T-helper 22 cell (primary cell): ENCODE measurements at places on chromosomes 4 and X.

DNA sequence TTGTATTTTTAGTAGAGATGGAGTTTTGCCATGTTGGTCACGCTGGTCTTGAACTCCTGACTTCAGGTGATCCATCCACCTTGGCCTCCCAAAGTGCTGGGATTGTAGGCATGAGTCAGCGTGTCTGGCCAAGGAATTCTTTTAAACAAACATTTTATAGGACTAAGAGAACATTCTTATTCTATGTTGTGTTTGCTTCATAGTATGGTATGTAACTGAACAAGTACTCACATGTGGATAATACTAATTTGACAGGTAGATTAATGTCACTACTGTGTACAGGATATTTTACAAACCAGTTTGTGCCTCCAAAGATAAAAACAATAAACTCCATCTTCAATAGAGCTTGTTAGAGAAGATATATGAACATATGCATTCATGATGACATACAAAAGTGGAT, 1353.4 kb downstream of the PCDH7 start:
- DNase-seq: no peak

GRCh38 chr4:15983610-15984009, 20.6 kb upstream of the FGFBP2 start:
- no peak for DNase-seq

DNA sequence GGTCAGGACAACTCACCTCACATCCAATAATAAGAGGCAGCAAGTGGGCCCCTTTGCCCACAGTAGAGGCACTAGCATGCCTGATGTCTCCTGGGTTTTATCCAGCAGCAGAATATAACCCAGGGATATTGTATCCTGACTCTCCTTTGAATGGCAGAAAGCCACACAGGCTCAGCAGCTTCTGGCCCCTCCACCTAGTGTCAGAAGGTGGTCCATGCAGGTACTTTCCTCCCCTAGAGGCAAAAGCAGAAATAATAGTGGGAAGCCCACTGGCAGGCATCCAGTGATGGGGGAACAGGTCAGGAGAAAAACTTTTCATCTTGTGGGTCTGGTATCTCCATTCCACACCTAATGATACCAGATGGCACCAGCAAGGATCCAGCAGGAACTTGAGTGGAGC, 75.5 kb upstream of the IRS4 start:
- no peak for DNase-seq

DNA sequence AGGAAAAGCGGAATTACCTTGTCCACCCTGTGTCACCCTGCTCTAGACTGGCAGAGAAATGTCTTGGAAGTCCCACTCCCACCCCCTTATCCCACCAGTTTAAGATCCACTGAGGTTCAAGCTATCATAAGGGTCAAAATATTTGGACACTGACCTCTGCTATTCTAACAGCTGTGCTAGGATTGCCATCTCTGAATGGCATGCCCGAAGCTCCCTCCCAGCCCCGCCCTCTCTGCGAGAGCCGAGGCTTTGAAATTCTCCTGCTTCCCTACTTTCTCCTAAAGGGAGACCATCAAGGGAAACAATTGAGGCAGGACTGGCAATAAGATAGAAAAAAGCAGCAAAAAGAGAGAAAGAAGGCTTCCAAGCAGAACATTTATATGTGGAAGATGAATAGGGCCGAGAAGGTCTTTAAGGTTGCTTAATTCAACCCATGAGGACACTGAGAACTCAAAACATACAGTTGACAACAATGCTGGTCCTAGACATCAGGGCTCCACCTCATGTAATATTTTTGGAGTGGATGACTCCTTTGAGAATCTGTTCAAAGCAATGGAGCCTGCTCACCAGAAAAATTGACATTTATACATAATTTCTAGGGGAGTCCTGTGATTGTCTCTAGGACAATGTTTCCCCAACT, 338.7 kb upstream of the F9 start:
- DNase-seq: no peak

- no peak for DNase-seq
Measured at GRCh38 chrX:68049466-68049865, 383.8 kb downstream of the OPHN1 start.

DNA sequence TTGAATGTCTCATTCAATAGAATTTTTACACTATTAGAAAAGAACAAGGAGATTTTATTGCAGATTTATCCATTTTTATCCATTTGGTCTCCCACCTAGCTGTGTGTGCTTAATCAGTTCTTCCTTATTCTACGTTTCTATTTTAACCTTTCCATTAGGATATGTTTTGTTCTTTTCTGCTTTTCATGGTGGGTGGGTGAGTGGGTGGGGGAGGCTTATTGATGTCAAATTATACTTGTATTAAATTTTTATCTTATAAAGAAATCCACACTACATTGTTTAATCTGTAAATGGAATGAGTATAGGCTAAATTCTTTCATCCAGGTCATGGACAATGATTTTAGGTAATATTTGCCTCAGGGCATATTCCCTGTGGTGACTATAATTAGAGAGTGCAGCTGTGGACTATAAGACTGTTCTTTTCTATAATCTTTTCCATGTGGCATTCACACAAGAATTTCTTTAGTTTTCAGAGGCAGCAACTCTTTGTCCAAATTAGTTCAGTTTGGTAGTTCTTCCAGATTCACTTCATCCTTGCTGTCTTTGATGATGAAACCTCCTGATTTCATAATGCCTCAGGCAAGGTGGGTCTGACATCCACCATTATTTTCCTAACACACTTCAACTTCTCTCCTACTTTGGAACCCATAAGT, 2451.8 kb downstream of the PCDH7 start:
- DNase-seq: no peak
